ENCODE measurements at places on chromosomes 2 and 18. TPM values are rescaled to one million over a fixed set of nuclear protein-coding genes. Genes with fewer than 3 reads are reported as not detected.

The RIOK3 gene
- total RNA-seq: 37.5 TPM

The UBXN2A gene
- total RNA-seq: 18.6 TPM

The INO80D gene
- 1.6 TPM for total RNA-seq

The GPR155 gene
- 0.26 TPM for total RNA-seq

The COL6A3 gene
- 0.14 TPM for total RNA-seq

The PLEKHH2 gene
- 2.3 TPM for total RNA-seq

The SLC25A12 gene
- total RNA-seq: 13.9 TPM

The DSEL gene
- 0.39 TPM for total RNA-seq

The C1QL2 gene
- total RNA-seq: 0.29 TPM

The ABCG8 gene
- total RNA-seq: not detected

The SAG gene
- total RNA-seq: not detected

The UPP2 gene
- total RNA-seq: not detected

The SPP2 gene
- total RNA-seq: not detected

The KCNF1 gene
- total RNA-seq: 44.6 TPM

The CAPN14 gene
- total RNA-seq: not detected

The MYO7B gene
- 0.29 TPM for total RNA-seq

The ARHGAP28 gene
- 0.03 TPM for total RNA-seq

The DPY30 gene
- 112 TPM for total RNA-seq

The POTEC gene
- total RNA-seq: not detected

The TRIB2 gene
- total RNA-seq: 0.49 TPM

The SATB2 gene
- total RNA-seq: 3.6 TPM

The GALNT14 gene
- 41.6 TPM for total RNA-seq

The FTCDNL1 gene
- total RNA-seq: 2.9 TPM

Measured in A549 treated with GW870086 at 1 μM for 4 hours (cell line).